LHCN-M2 (cell line): ENCODE measurements at places on chromosomes 5 and 9. TPM values are rescaled to one million over a fixed set of nuclear protein-coding genes. Genes with fewer than 3 reads are reported as not detected.

Gene RANBP17
- 0.86 and 4.6 TPM in 2 replicates for total RNA-seq

Gene SKP1
- 358 and 428 TPM in 2 replicates for total RNA-seq

DNA sequence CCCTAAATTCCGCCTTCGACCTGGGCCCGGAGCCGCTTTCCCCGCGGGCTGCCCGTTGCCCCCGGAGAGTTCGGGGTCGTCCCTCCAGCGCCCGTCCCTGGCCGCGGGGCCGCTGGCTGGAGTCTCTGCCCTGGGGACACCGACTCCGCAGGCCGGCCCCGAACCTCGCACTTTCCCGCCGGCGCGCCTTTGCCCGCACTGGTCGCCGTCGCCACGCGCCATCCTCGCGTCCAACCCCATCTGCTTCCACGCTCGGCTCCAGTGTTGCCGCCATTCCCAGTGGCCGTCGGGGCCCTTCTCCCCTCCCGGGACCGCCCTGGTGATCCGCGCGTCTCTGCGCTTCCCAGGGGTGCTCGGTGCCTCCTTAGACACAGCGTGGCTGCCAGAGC, 11.0 kb downstream of the LHX3 start:
- no peak for DNase-seq

DNA sequence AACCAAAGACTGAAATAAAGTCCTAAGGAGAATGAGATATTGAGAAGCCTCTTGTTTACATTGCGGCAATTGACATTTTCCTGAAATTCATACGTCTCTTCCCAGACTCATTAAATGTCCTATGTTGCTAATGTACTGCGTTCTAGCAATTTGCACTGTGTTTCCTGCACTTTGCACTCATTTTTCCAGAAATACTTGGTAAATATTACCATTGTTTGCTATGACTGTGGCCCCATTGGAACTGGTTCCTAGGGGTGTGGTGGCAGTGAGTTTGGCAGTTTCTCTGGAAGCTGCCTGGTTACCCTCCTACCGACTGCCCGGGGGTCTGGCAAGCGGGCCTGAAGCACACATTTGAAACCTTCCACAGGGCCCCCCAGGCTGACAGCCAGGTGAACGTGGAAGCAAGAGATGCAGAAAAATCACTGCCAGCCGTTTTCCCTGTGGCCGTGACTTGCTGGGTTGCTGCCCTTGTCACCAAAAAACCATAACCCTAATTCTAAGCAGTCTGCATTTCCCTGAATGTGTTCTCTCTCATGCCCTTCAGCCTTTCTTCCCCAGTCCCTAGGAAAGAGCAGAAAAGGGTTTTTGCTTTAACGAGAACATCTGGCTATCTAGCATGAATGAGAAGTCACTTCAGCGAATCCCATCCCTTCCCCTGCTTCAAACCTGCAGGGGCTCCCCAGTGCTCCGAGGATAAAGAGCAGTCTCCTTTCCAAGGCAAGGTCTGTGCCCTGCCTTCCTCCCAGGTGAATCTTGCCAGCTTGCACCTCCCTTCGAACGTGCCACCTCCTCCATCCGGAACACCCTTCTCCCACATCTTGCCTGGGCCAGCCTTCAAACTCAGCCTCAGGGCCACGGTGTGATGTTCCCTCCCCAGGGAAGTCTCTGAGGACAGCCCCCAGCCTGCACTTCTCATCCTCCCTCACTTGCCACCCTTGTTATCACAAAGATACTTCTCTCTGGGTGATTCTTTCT, 84.2 kb downstream of the AK8 start:
- no peak for DNase-seq

GRCh38 chr9:36902861-36903524, 131.1 kb downstream of the PAX5 start:
- DNase-seq: no peak

DNA sequence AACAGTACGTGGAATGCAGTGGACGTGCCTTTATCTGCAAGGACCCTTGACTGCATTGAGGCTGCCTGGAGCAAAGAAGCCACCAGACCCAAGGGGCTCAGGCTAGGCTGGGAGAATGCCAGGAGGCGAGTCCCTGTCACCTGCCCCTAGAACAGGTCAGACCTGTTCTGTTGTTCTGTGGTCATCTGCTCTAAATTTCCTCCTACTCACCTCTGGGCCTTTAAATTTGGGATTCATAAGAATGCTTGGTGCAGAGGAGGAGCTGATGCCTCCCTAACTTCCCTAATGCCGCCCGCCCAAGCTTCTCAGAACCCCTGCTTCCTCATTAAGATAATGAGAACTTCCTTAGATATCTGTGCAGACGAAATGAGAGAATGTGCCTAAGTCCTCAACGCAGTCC, 32.0 kb downstream of the DAPK1 start:
- DNase-seq: no peak

DNA sequence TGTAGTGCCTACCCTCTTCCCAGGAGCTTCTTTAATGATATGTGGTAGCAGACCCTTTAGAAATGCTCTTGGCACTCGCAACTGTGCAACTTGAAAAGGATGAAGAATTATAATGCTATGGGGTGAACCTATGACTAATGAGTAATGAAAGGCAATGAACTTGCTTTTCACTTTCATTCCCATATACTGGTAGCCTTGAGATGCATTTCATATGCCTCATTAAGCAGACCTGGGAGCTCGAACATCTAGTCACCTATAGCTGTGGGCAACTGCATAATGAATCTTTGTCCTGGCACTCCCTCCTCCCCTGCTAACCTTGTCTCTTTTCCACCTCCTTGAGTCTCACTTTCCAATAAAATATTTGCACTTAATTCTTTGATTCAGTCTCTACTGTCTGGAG, 605.9 kb upstream of the DAB2 start:
- DNase-seq: no peak

DNA sequence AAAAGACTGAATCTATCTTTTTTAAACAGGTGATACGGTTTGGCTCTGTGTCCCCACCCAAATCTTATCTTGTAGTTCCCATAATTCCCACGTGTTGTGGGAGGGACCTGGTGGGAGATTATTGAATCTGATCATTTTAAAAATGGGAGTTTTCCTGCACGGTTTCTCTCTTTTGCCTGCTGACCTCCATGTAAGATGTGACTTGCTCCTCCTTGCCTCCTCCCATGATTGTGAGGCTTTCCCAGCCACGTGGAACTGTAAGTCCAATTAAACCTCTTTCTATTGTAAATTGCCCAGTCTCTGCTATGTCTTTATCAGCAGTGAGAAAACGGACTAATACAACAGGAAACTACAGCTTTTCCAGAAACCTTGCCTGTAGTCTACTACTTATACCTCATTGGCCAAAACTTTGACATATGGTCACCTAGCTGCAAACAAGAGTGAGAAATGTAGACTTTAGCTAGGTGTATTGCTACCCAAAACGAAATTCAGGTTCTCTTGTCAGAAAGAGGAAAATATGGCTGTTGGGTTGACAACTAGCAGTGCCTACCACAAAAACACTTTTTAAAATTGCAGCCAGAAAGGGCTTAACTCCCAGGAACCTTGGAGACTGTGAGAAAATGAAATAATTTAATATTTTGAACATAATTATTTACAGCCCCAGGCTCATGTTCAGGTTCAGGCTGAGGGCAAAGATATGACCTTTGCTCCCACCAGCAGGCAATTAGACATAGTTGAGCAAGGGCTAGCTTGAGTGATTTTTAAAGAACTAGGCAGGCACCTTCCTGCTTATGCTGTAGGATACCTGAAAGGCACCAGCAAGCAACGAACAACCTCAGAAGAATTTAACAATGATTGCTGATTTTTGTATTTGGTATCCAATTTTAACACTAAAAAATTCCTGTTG, 7.4 kb upstream of the AGGF1 start:
- no peak for DNase-seq

Gene MTX3
- total RNA-seq: 12.1 and 15.0 TPM in 2 replicates

Gene IL4
- not detected in 2 replicates for total RNA-seq
